ENCODE measurements at places on chromosomes 6 and 20.

DNA sequence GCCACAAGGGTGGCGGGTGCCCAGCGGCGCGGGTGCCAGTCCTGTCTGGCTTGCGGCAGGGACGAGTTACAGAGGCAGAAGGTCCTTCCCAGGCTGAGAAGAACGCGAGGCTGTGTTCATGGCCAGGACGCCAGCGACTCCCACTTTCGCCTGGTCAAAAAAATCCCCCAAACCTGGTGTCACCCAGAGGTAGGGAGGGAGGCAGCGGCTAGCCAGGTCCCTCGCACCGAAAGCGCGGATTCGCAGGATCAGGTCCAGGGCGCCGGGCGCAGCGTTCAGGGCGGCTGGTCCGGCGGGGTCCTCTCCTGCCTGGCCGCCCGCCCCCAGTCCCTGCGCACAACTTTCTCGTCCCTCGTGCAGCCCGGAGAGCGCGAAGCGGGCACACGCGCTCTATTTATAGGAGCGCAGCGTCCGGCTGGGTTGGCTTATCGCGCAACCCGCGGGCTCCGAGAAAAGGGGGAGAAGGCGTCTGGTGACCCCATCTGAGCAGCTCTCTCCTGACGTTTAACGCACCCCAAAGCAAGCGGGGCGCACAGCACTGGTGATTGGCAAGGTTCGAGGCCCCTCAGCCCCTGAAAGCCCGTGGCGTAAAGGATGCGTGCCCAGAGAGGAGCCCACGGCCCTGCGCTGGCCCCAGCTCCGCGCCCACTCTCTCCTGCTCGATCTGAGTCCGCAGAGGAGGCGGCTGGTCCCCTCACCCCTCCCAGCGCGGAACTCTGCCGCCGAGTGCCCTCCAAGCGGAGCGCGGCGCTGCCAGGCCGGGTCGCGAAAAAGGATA, 519 bp downstream of the CBLN4 start:
- no peak for DNase-seq

DNA sequence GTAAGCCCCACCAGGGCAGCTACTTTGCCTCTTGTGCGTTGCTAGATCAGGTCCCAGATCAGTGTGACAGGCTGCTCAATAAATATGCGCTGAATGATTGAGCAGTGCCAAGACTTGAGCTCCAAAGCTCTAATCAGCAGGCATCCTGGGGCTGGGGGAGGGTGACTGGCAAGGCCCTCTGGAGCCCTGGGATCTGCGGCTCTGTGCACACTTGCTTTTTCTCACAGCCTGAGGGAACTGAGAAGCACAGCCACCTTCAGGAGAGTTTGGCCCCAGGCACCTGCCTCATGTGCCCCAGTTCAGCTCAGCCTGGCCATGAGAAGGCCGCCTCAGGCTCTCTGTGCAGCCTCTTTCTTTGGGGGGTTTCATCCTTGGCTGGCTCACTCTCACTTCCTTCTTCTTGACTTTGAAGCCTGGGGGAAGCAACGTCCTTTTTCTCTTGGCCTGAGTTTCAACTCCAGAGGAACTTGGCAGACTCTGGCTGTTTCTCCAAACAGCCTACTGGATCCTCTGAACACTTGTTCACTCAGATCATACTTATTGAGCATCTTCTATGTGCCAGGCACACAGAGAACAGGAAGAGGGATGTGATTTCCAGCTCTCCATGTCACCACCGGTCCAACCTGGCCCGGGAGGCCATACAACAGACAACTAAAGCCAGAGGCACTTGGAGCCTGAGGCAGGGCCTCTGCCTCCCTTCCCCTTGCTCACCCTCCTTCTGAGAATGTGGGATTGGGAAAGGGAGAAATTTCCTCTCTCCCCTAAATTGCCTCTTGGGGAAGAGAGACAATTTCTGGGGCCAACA, 114.0 kb downstream of the VEGFA start:
- DNase-seq: peak; percentile 81

DNA sequence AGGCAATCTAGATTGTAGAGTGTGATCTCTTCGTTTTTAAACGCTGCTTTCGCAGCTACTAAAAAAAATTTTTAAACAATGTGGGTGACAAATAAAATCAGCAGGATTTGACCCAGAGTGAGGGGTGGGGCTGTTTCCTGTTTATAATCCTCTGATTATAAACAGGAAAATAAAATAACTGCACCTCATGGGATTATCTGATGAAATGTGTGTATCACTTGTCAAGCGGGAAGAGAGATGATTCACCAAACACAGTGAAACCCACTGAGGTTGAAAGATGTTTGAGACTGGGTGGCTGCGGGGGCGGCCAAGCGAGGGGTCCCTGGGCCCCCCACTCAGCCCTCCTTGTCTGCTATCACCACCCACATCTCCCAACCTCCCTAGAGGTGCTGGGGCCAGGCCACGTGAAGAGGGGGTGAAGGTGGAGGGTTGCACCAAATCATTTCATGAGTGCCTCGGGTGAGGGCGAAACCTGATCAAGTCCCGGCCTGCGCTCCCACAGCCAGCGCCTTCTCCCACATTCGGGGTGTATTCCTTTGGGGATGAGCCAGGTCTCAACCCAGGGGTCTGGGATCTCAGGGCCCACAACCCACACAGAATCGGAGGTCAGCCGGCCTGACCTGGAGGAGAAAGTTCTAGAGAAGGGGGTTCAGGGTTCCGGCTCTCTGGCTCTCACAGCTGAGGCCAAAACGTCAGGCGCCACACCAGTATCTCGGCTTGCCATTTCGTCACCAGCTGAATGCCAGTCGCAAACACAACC, 212.5 kb downstream of the BMP7 start:
- no peak for DNase-seq

- no peak for DNase-seq
Observed at GRCh38 chr6:124964764-124965105, 2.5 kb downstream of the RNF217 start.

Data from OCI-LY7 (cell line).